ENCODE measurements at places on chromosomes 5 and 9. TPM values are rescaled to one million over a fixed set of nuclear protein-coding genes. Genes with fewer than 3 reads are reported as not detected.

The IFNB1 gene
- not detected for total RNA-seq

The SCGB3A2 gene
- not detected for total RNA-seq

- no peak for DNase-seq
Measured at GRCh38 chr5:17727098-17727497, 92.8 kb downstream of the TAF11L14 start.

- no peak for DNase-seq
Measured at GRCh38 chr5:61319388-61320146, 12.5 kb upstream of the ZSWIM6 start.

DNA sequence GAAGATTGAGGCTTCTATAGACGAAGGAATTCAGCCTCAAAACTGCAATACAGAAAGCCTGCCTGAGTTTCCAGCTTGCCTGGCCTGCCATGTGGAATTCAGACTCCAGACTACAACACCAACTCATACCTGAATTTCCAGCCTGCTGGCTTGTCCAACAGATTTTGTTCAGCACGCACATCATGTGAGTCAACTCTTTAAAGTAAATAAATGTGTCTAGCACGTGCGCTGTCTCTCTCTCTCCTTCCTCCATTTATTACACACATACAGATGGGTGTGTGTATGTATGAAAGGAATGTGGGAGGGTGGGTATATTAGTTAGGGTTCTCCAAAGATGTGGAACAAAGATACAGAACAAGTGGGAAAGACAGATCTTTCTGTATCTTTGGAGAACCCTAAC lies 82.4 kb upstream of the TAS2R1 start:
- DNase-seq = no peak

All from left ventricle myocardium inferior (tissue), 1 donor.